Articular chondrocyte of knee joint (primary cell): ENCODE measurements at places on chromosomes 7 and 10. TPM values are rescaled to one million over a fixed set of nuclear protein-coding genes. Genes with fewer than 3 reads are reported as not detected.

The TMEM254 gene
- 15.4 and 22.1 TPM in 2 replicates for total RNA-seq

The OGA gene
- 143 and 150 TPM in 2 replicates for total RNA-seq

The TMEM130 gene
- 0.26 and 0.54 TPM in 2 replicates for total RNA-seq

The PUS7 gene
- 17.3 and 19.5 TPM in 2 replicates for total RNA-seq

The PTPRN2 gene
- total RNA-seq = 0.26 and 0.54 TPM in 2 replicates
